KBM-7 (cell line): ENCODE measurements at places on chromosomes 3 and 15.

DNA sequence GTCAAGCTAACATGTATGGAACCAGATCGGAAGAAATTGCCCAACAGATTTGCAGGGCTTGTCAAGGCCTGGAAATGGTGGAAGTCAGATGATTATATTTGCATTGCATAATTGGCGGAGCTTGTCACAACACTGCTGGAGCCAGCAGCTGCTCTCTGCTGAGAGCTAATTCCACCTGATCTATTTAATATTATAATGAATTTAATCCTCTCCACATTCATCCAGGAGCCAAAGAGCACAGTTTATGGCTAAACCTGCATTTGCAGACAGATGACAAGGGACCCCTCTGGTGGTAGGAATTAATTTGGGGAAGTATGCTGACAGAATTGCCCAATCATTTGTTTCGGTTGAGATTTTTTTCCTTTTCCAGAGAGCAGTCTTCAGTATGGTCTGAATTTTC, 730.2 kb downstream of the TUSC7 start:
- peak; percentile 67 for DNase-seq

DNA sequence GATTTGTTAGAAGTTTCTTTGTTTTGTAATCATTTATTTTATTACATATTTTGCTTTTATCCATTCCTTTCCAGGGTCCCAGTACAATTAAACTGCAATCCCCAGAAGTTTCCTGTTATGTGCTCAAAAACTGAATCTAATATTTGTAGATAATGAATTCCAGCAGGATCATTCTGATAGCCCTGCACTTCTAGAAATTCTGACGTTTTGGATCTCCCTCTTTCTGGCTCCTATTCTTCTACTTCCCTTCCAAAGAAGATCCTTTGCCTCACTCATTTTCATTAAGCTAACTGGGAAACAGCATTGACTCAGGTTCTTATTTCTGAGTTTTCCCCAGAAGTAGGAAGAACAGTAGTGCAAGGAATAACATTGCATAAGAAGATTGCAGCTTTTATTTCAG, 9.9 kb downstream of the P3H2 start:
- no peak for DNase-seq

DNA sequence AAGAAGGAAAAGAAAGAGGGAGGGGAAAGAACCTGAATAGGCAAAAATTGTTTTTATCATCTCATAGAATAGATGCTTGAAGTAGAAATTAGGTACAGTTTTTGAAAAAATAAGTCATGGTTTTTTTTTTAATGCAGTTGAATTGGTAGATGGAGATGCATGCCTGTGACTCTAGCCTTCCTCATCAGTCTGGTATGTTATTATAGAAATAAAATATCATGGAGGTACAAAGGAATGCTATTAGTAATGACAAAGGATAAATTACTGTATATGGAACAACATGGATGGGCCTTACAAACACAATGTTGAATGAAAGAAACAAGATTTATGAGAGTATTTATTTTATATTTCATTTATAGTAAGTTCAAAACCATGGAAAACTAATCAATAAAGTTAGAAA, 162.4 kb upstream of the GALNT15 start:
- DNase-seq, result no peak

DNA sequence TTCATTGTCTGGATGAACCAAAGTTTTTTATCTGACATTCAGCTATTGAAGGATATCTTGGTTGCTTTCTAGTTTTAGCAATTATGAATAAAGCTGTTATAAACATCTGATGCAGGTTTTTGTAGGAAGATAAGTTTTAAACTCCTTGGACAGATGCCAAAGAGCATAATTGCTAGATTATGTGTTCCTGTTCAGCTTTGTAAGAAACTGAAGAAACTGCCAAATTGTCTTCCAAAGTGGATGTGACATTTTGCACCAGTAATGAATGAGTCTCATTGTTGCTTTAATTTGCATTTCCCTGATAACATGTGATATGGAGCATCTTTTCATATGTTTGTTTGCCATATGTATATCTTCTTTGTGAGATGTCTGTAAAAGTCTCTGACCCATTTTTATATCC, 239.9 kb upstream of the TTC14 start:
- DNase-seq, result no peak

DNA sequence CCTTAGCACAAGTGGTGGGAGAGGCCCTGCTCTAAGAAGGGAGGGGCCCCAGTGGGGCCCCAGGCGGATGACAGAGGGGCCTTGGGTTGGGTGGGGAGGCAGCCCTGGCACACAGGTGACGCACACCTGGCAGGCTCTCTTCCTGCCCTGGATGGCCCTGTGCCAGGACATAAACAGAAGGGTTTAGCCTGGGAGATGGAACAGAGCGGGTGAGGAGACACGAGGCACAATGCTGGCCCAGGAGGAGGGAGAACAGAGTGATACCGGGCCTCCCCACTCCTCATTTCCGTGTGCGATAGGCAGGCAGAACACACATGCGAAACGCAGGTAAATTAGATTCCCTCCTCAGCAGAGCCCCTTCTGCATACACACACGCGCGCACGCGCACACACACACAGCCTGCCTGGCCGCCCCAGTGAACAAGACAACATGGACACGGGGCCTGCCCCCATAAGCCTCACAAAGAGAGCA, 39.8 kb downstream of the IDH2 start:
- no peak for DNase-seq

DNA sequence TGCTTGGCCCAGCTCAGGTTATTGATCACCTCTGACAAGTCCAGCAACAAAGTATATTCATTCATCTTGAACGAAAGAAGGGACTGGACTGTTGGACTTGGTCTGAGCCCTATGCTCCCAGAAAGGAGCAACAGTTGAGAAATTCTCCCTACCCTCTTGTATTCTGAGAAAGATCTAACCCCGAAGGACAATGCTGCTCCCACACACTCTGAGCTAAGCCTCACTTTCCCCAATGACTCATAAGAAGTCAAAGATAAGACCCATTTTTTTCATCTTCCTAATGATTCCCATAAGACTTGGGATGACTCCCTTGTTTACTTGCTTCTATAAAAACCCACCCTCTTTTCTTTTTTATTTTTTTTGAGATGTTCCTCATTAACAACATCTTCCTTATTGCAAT, 549.4 kb upstream of the MDFIC2 start:
- DNase-seq, result no peak

DNA sequence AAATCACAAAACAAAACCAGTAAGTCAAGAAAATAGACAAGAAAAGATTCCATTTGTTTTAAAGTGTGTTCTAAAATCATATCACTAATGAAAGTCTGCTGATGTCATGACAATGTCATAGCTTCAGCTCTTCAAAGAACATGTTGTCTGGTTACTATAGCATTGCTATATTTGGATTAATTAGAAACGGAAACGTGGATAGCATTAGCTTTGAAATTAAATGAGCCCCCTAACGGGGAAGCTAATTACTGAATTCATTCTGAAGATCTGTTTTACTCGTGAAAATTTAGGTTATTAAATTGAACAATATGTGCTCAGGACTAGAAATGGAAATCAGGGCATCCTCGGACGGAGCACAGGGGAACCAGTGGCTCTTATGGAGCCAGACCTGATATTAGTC, 316.7 kb upstream of the AGTR1 start:
- no peak for DNase-seq

- no peak for DNase-seq
These were observed 16.6 kb downstream of the TTC23 start for GRCh38 chr15:99232740-99233139.

GRCh38 chr3:31880020-31880419, 101.0 kb downstream of the OSBPL10 start:
- DNase-seq, result no peak

DNA sequence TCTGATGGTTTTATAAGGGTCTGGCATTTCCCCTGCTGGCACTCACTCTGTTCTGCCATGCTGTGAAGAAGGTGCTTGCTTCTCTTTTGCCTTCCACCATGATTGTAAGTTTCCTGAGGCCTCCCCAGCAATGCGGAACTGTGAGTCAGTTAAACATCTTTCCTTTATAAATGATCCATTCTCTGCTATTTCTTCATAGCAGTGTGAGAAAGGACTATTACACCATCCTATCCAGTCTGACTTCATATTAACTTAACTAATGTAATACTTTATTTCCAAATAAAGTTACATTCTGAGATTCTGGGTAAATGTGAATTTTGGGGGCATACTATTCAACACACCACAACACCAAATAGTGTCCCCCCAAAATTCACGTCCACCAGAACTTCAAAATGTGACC, 22.2 kb upstream of the MAP3K13 start:
- DNase-seq, result no peak

DNA sequence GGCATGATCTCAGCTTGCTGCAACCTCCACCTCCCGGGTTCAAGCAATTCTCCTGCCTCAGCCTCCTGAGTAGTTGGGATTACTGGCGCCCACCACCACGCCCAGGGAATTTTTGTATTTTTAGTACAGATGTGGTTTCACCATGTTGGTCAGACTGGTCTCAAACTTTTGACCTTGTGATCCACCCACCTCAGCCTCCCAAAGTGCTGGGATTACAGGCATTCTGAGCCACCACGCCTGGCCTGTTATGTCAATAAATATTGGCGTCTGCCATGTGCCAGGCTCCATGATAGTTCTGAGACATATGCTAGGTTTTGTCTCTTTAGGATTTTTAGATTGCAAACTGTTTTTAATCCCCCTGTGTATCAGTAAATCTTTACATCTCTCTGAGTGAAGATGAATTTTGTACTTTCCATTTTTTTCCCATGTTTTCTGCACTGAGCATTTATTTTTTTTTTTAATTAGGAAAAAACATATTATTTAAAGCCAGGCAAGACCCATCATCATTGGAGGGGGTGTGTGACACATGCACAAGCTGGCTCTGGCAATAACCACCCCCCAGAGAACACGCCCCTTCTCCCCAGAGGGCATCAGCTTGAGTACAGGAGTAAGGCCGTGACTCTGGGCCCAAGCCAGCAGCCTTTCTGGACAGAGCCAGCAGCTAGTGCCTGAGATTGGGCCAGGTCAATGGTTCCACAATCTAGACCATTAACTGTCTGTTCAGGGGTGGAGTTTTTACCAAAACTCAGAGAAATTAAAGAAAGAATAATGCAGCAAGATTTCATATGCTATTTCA, 51.0 kb upstream of the ATP1B3 start:
- no peak for DNase-seq

DNA sequence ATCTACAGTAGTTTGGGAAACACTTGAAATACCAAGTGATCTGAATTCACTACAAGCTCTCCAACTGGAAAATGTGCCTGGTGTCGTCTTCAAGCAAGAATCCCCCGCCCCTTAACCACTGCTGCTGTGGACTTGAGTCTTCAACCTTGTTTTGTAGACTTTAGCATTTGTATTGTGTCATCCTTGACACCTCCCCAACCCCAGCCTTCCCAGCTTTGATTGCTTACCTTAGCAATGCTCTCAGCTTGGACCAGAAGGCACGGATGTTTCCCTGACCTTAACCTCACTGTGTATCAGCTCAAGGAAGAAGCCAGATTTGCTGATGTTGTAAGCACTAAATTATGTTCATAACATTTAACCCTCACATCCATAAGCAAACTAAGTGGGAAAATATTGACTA, 146.4 kb downstream of the IGF1R start:
- no peak for DNase-seq

DNA sequence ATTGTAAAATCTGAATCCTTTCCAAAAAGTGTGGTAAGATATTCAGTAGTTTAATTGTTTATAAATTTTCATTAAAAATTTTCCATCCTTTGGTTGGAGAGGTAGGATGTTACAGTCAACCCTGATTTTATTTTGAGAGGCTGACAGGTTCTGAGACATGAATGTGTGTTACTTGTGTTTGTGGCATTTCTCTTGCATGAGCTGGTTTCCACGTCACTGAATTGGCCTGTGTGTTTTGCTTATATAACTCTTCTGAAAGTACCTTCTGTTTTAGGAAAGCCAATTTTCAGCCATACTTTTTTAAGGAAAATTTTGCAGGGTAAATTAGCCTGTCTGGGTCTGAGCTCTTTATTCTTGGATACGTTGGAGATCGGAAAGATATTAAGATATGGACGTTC, 30.7 kb downstream of the PXYLP1 start:
- no peak for DNase-seq

GRCh38 chr3:53531749-53532148, 37.3 kb downstream of the CACNA1D start:
- DNase-seq, result no peak

- no peak for DNase-seq
These were observed 177.2 kb downstream of the POLR2M start for GRCh38 chr15:57883701-57884100.

GRCh38 chr3:127170814-127171213, 22.1 kb upstream of the PRR23E start:
- DNase-seq, result no peak

- no peak for DNase-seq
These were observed 165.3 kb upstream of the TBL1XR1 start for GRCh38 chr3:177362626-177363025.

DNA sequence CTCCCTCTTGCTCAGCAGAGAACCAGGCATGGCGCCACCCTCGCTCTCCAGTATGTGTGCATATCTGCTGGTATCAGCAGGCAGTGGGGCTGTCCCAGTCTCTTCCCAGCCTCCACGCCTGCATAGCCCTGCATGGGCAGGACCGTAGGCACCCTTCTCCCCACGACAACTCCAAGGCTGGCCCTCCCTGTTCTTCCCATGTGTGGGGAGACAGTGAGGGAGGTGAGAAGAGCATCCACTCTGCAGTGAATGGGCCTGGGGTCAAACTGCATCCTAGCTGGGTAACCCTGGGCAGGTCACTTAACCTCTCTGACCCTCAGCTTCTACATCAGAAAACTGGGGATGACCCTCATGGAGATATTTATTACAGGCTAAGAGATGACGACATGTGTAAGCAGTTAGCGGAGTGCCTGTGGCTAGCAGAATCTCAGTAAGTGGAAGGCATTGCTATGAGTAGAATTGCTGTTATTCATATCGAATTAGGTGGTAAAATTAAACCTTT, 13.3 kb upstream of the SSUH2 start:
- DNase-seq, result no peak

DNA sequence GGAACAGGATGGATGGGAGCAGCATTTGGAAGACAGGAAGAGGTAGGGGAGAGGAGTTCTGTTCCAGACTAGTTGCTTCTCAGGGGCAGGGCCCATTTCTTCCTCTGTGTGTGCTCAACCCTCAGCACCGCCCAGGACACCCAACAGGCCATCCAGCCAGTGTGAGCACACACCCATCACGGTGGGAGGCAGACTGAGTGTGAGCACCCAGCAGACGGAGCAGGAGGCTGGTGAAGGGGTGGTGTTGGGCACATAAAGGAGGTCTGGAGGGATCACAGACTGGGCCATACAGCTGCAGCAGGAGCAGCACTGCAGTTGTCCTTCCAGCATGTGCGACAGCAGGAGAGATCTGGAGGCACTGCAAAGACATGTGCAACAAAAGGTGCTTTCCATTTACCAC, 88.4 kb upstream of the PLXNA1 start:
- no peak for DNase-seq

- DNase-seq, result no peak
These were observed 14.7 kb downstream of the TM2D3 start for GRCh38 chr15:101637516-101637915.

DNA sequence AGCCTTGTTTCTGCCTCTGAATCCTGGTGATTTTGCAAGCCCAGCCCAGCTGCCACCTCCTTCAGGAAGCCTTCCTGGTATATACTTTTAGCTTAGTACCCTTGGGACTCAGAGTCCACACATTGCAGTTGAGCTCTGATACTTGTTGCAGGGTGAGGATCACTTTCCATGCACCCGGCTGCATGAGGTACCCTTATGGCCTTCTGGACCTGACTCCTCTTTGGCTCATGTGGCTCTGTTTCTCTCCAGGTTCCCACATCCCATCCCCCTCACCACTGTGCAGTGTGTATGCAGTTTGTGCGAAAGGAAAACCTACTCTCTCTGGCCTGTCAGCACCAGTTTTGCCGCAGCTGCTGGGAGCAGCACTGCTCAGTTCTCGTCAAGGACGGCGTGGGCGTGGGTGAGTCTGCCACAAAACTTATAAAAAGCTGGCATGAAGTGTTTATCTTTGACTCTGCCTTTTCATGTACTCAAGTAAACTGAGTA, 23.1 kb upstream of the P4HTM start:
- no peak for DNase-seq
